ENCODE measurements at places on chromosomes 7 and 10.

GRCh38 chr7:101898106-101898505 lies 80.7 kb downstream of the CUX1 start:
- no peak for DNase-seq

DNA sequence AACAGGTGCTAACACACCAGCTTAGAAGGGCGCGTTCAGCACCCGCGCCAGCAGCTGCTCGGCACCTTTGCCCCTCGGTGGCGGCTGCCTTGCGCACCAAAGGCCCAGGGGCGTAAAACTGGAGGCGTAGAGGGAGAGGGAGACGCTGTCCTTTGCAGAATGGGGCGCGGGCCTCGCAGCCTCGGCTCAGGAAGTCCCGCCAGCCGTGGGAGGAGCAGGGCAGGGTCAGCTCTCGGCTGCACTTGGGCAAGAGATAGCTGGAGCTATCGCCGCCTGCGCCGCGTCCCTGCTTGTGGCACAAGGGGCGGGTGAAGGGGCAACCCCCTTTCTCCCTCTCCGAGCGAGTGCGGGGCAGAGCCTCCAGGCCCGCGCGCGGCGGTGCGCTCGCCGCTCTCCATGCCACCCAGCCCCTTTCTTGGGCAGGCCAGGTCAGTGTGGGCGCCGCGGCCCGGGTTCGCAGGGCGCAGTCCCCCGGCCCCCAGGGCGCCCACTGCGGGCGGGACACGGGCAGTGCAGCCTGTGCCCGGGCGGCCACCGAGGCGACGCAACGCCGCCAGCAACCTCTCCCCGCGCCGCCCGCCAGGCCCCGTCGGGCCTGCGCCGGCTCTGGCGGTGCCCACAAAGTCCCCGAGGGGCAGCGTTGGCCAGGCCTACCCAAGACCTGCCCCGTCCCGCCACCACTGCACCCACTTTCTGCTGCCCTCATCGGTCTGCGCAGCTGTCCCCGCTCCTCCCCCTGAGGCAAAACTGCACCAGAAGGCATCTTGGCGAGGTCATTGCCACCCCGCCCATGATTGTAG lies 4.1 kb downstream of the NEUROD6 start:
- DNase-seq, result no peak

DNA sequence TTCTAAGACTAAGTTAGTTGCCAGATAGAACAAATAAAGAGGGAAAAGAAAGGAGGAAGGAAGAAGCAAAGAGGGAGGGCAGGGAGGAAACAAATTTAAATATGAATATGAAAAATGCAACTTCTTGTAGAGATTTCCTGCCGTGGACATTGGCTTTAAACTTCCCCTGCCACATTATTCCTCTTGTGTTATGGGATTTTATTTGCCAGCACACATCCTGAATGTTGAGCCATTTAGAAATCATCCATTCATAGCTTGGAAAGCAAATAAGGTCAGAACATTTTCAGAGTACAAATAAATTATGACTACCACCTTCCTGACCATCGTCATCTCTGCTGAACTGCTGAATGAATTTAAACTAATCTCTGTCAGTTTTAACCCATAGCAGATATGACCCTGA lies 911.9 kb upstream of the LRRN3 start:
- no peak for DNase-seq

- no peak for DNase-seq
These were observed 2.2 kb downstream of the BBIP1 start for GRCh38 chr10:110916554-110917346.

GRCh38 chr10:92087750-92088395 lies 164.3 kb downstream of the BTAF1 start:
- peak; percentile 35 for DNase-seq

DNA sequence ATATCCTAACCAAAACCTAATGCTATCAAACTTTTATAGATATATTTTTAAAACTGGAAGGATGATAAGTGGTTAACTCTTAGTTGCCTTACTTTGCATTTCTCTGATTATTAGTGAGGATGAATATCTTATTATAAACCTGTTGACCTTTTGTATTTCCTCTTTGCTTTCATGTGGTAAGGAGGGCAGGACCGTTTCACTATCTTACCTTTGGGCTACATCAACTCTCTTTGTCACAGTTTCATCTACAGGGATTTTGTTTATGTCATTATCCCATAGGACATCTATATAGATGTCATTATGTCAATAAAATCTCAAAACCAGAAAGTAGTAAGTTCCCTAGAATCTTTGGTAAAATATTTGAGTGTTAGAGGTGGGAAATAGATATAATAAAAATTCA lies 219.3 kb downstream of the THSD7A start:
- no peak for DNase-seq

DNA sequence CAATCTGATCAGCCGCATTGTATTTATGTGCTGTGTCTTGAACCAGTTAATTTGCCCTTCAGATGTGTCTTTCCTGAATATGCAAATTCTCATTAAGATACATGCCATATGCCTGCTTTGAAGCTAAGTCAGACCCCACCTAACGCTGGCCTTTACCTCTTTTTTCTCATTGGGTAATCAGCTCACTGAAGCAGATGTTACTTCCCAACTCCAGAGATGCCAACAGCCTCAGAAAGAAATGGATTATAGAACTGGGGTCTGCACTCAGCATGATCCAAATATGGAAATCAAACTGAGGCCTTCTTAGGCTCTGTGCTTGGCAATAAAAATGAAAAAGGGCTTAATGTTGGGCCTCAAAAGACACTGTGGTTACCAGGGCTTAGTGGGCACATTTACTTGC lies 113.9 kb downstream of the FZD1 start:
- no peak for DNase-seq

- DNase-seq, result no peak
These were observed 426.6 kb downstream of the PLXNA4 start for GRCh38 chr7:132149436-132150304.

GRCh38 chr7:47191876-47192291 lies 390.0 kb downstream of the TNS3 start:
- DNase-seq, result no peak

GRCh38 chr7:98149116-98149692 lies 42.5 kb downstream of the LMTK2 start:
- no peak for DNase-seq

DNA sequence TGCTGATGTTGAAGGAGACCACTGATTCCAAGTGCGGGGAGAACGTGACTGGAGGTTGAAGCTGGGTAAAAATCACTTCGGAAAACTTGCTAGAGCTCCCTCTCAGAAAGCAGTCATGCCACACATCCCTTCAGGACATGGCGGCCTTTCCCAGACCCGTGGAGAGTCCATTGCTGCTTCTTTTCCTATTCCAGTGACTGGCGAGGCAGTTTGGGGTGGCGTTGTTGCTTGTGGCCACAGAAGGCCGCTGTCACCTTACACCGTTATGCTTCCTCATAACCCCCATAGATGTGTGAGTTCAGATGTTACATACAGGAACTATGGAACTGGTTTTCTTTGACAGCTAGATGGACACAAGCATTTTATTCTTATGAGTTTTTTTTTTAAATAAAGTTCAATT lies 235.6 kb upstream of the POM121L12 start:
- no peak for DNase-seq

GRCh38 chr10:43073191-43073590 lies 3.7 kb upstream of the RET start:
- no peak for DNase-seq

- no peak for DNase-seq
These were observed 39.5 kb upstream of the INSIG1 start for GRCh38 chr7:155258226-155258560.

DNA sequence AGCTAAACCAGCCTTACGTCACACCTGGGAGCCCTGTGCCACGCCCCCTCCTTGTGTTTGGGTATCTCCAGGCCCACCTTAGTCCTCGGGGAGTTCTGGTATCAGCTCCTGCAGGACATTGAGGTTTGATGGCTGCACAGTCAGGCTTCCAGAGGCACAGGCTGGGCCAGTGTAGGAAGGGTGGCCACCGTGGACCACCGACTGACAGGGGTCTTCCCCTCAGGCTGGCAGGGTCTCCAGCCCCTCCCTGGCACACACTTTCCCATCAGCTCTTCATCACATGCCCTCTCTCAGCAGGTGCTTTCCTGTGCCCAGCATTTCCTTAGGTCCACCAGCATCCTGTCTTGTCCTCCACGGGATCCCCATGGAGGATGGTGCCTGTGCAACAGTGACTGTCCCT lies 413.1 kb downstream of the TCERG1L start:
- DNase-seq, result no peak

DNA sequence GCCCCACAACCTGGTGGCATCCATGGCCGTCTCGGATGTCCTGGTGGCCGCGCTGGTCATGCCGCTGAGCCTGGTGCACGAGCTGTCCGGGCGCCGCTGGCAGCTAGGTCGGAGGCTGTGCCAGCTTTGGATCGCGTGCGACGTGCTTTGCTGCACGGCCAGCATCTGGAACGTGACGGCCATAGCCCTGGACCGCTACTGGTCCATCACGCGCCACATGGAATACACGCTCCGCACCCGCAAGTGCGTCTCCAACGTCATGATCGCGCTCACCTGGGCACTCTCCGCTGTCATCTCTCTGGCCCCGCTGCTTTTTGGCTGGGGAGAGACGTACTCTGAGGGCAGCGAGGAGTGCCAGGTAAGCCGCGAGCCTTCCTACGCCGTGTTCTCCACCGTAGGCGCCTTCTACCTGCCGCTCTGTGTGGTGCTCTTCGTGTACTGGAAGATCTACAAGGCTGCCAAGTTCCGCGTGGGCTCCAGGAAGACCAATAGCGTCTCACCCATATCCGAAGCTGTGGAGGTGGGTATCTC lies 1.1 kb downstream of the HTR5A start:
- no peak for DNase-seq

GRCh38 chr7:133253519-133253875 lies 619 bp downstream of the EXOC4 start:
- no peak for DNase-seq

- no peak for DNase-seq
These were observed 11.3 kb downstream of the ADAMTS14 start for GRCh38 chr10:70683601-70683934.

Data from stimulated activated CD4-positive, alpha-beta T cell treated with anti-CD3 and anti-CD28 coated beads, Interleukin-2, amount 100 ng/mL, for 4 hours (primary cell).